ENCODE measurements at places on chromosomes 6 and 20.

GRCh38 chr6:151763303-151763702 is 44.2 kb upstream of the ESR1 start:
- DNase-seq: no peak

- DNase-seq: no peak
These were observed 73.3 kb downstream of the OTOR start for GRCh38 chr20:16821211-16822089.

GRCh38 chr20:63124092-63124781 is 91.7 kb downstream of the YTHDF1 start:
- no peak for DNase-seq

DNA sequence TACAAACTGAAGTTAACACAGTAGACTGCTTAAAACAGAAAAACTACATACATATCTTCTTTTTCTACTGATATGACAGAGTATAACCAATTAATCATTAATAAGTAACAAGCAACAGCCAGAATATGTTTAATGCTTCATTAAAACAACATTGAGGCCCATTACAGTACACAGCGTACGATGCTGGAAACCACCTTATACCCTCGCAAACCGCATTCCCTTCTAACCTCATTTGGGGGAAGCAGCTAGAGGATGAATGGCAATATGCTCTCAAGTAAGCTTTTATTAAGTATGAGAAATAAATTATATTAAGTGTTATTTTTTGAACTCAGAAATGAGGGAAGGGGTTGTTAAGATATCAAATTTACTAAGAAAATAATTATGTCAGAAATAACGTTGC is 142.4 kb downstream of the GMDS start:
- no peak for DNase-seq

DNA sequence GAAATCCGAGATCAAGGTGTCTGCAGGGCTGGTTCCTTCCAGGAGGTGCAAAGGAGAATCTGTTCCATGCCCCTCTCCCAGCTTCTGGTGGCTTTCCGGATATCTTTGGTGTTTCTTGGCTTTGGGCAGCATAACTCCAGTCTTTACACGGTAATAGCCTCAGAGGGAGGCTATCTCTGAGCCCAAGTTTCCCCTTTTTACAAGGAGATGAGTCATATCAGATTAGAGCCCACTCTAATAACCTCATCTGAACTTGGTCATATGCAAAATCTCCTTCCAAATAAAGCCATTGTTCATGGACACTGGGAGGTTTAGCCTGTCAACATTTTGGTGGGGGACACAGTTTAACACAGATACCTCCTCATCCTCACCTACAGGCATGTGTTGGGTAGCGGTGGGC is 213.7 kb downstream of the ATXN1 start:
- DNase-seq: no peak

- DNase-seq: no peak
These were observed 21.0 kb upstream of the GCLC start for GRCh38 chr6:53565886-53566285.
